Mammary epithelial cell (primary cell): ENCODE measurements at places on chromosomes 1 and 21. TPM values are rescaled to one million over a fixed set of nuclear protein-coding genes. Genes with fewer than 3 reads are reported as not detected.

The MORN1 gene
- total RNA-seq = 9.8 and 10.9 TPM in 2 replicates

The MTARC1 gene
- 0.61 TPM in 1 of 2 replicates, not detected in the other for total RNA-seq

The CYP2J2 gene
- total RNA-seq = 3.2 TPM

The VASH2 gene
- total RNA-seq = 0.68 TPM in 1 of 2 replicates, not detected in the other

The S100A1 gene
- not detected for total RNA-seq

The CACYBP gene
- 25.8 TPM for total RNA-seq

The MX2 gene
- not detected for total RNA-seq

The ADCY10 gene
- total RNA-seq = 0.17 TPM

The KCNA2 gene
- not detected in 2 replicates for total RNA-seq

The SLC45A1 gene
- 0.43 and 0.54 TPM in 2 replicates for total RNA-seq

The TNFRSF14 gene
- 19.0 TPM for total RNA-seq

The CR1L gene
- not detected for total RNA-seq

The MRPL39 gene
- total RNA-seq = 51.7 and 53.8 TPM in 2 replicates

The GBP1 gene
- total RNA-seq = 31.5 TPM

The CA6 gene
- 0.67 TPM for total RNA-seq

The DENND2C gene
- total RNA-seq = 14.2 TPM

The TCHH gene
- total RNA-seq = 0.08 and 0.19 TPM in 2 replicates

The HAO2 gene
- total RNA-seq = not detected in 2 replicates

The PDZK1 gene
- total RNA-seq = 0.24 and 0.31 TPM in 2 replicates

The CELA2B gene
- total RNA-seq = not detected

The ZNF593OS gene
- total RNA-seq = not detected in 2 replicates

The E2F2 gene
- 0.08 and 2.2 TPM in 2 replicates for total RNA-seq

The CGN gene
- 1.7 and 3.7 TPM in 2 replicates for total RNA-seq

The LGR6 gene
- total RNA-seq = 0.45 TPM in 1 of 2 replicates, not detected in the other

The LRRC38 gene
- not detected in 2 replicates for total RNA-seq

The UCK2 gene
- 85.2 and 85.6 TPM in 2 replicates for total RNA-seq

The PODN gene
- not detected in 2 replicates for total RNA-seq

The SEC16B gene
- total RNA-seq = 0.83 TPM

The HLX gene
- total RNA-seq = 0.61 and 0.64 TPM in 2 replicates

The GPR37L1 gene
- not detected in 2 replicates for total RNA-seq

The LCE3B gene
- not detected in 2 replicates for total RNA-seq

The PLPP3 gene
- total RNA-seq = 0.99 and 1.3 TPM in 2 replicates

The RGSL1 gene
- total RNA-seq = not detected

The MYBPHL gene
- 0.99 and 1.7 TPM in 2 replicates for total RNA-seq

The FMO1 gene
- total RNA-seq = 0.67 TPM

The KPRP gene
- total RNA-seq = not detected

The CAMK1G gene
- total RNA-seq = not detected

The ZFP69 gene
- 4.3 and 4.5 TPM in 2 replicates for total RNA-seq

The PTGFRN gene
- 143 TPM for total RNA-seq

The GBP7 gene
- not detected for total RNA-seq

The CLDN17 gene
- total RNA-seq = not detected
